ENCODE measurements at places on chromosomes 2 and 18. TPM values are rescaled to one million over a fixed set of nuclear protein-coding genes. Genes with fewer than 3 reads are reported as not detected.

- no peak for DNase-seq
These were observed 76.2 kb upstream of the AFF3 start for GRCh38 chr2:100218552-100218951.

- no peak for DNase-seq
These were observed 1043.0 kb upstream of the CHAC2 start for GRCh38 chr2:52724585-52724984.

DNA sequence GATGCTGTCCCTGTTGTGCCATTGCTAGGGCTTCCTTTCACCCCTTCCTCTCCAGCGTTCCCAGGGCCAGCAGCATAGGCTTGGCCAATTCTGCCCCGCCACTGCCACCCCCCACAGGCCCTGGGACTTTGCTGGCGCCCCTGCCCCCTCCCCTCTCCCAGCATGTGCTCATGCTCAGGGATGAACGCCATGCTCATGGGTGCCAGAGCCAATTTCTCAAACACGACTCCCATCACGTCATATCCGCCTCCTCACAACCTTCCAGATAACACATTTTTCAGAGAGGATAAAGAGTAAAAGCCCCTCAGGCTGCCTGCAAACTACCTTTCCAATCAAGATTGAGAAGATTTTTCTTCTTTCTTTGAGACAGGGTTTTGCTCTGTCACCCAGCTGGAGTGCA is 48.6 kb downstream of the DNMT3A start:
- DNase-seq = no peak

DNA sequence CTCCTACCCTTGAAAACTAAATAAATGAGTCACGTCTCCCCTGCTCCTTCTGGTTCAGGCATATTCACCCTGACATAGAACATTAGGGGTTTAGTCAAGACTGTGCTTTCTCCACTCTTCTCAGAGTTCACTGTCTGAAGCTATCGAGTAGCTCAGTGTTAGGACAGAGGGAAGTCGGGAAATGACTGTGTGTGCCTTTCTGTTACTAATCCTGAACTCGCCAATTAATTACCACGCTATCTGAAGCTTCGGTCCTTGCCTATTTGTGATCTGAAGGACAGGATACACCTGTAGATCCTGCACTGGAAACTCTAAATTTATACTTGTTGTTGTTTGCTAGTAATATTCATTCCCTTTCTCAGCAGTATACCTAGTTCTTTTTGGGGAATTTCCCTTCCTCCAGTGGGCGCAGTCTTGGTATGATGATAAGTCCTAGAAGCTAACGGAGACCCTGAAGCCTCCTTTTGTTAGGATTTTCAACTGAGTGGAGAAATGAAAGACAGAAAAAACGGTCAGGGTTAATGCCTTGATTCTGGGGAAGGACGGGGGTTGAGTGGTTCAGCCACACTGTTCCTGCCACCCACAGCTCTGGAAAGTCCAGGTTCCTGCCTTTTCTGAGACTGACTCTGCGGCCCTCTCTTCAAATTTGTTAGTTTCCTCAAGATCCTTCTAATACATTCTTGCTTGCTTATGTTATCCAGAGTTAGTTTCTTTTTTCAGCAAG is 218.0 kb downstream of the DLGAP1 start:
- no peak for DNase-seq

DNA sequence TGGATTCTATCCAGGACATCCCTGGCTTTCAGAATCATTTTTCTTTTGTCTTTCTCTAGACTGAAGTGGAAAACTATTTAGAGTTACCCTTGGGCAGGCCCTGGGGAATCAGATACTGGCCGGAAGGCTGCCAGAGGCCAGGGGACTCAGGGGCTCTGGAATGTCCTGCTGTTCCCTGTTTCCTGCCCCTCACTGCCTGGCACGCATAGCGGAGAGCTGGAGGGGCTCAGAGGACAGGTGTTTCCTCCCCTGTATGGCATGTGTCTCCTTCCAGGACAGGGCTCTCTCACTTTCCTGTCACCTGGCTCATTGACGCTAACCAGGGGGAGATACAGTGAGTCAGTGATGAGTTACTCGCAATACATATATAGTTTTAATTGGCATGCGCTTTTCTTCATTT is 38.8 kb downstream of the DYSF start:
- no peak for DNase-seq

- DNase-seq = no peak
These were observed 7.2 kb upstream of the TSN start for GRCh38 chr2:121748202-121748601.

- DNase-seq = no peak
These were observed 135.5 kb downstream of the IRS1 start for GRCh38 chr2:226664140-226664539.

- DNase-seq = no peak
These were observed 88.5 kb downstream of the SH3RF3 start for GRCh38 chr2:109217362-109218086.

DNA sequence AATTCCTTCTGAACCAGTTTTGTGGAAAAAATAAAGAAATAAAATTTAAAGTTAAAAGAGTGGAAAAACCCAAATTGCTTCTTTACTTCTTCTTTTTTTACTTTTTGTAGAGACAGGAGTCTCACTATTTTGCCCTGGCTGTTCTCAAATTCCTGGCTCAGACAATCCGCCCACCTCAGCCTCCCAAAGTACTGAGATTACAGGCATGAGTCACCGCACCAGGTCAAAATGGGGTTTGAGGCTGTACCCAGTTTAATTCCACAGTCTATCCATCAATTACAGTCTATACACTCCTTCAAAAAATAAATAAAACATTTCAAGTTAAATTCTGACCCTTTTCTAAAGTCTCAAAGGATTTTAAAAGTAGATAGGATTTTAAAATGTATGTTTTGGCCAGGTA is 120.3 kb downstream of the FAM161A start:
- no peak for DNase-seq

DNA sequence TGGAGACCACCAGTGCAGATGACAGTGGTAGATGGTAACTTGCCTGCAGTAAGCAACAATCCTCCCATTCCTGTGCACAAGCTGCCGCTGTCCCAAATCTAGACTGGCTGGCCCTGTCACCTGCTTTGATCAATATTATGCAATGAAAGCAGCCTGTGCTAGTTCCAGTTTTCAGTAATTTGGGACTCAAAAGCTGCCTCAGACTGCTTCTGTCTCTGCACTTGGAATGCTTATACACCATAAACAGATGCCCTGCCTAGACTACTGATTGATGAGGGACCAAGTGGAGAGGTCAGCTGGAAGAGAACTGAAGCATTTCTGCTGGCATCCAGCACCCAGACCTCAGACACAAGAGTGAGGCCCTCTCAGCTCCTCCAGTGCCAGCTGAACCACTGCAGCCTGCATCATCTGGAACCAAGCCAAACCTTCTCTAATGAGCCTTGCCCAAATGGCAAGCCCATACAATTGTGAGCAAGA is 24.9 kb downstream of the CCBE1 start:
- no peak for DNase-seq

DNA sequence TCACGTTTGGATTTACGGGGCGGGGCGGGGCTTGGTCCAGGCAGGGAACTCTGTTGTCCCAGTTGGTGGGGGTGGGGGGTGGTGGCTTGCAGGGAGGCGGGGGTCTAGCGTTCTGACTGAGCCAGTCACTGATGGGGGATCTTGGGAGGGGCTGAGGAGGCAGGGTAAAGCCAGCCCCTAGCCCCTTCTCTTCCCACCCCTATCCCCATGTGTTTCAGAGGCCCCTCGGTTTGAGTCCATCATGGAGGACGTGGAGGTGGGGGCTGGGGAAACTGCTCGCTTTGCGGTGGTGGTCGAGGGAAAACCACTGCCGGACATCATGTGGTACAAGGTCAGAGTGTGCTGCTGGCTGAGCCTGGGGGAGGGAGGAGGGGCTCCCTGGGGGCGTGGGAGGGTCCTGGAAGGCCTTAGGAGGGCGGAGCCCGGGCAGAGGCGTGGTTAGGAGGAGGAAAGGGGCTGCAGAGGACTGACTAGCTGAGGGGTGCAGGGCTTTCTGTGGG is 22.0 kb upstream of the GMPPA start:
- DNase-seq = no peak

DNA sequence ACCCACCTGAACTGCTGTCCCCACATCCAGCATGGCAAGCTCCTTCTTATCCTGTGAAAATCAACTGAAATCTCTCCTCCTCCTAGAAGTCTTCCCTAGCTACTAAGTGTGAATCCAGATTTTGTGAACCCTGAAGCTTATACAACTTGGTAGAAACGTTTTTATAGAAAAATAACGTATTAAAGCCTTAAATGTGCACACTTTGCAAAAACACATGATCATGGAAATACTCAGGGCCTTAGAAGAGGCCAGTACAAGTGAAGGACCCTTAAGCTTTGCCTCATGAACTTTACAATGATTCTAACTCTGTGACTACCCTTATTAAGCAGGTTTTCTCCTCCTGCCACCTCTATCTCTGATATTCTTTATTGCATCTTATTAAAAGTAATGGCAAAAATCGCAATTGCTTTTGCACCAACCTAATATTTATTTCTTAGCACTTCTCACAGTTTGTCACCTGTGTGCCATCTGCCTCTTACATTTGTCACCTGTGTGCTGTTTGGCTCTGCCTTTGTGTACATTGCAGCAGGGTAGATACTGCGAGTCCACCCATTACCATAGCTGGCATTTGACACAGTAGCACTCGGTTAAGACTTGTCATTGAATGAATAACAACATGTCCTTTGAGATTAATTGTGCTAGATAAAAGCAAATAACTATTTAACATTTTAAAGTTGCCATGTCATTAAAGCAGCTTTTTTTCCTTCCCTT is 42.2 kb downstream of the FRZB start:
- DNase-seq = no peak

The COL6A3 gene
- 166 TPM for polyA plus RNA-seq

The PLGLB1 gene
- 9.3 TPM for polyA plus RNA-seq

The NFATC1 gene
- polyA plus RNA-seq = not detected

The SKA1 gene
- polyA plus RNA-seq = 4.7 TPM

The RNF144A gene
- 26.9 TPM for polyA plus RNA-seq

Data from muscle of arm (tissue), 14 donors.